Activated CD4-positive, alpha-beta T cell treated with anti-CD3 and anti-CD28 coated beads for 24 hours (primary cell): ENCODE measurements at places on chromosomes 2 and 18.

DNA sequence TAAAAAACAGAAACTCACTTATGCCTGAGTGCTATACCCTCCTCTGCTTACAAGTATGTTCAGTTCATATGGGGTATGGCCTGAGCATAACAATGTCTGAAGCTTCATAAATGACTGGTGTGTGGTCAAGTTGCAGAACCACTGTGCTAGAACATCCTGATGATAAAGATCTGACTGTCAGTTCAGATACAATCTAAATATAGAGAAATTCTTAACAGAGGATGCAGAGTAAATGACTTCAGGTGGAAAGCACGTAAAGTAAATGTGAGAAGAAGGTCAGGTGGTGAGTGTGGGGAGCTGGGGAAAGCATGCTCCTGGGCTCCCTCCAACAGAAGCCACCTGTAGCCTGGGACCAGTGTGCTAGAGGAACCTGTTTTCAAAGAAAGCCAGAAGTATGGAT is 926.2 kb downstream of the TSN start:
- DNase-seq, result no peak

DNA sequence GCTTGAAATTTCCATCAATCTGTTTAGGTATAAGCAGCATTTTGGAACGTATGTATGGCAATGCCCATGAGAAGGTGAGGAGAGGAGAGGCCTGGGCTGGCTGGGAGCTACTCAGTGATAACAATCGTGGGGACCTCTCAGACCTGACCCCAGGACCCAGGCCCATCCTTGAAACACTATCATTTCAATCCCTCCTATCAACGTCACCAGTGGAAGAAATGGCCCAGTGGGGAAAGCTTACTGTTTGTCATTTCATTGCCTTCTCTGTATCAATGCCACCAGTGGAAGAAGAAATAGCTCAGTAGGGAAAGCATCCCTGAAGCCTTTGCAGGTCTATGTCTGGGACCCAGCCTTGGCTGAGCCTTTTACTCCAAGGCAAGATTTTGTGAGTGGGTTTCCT is 44.8 kb downstream of the ASB18 start:
- DNase-seq, result no peak

DNA sequence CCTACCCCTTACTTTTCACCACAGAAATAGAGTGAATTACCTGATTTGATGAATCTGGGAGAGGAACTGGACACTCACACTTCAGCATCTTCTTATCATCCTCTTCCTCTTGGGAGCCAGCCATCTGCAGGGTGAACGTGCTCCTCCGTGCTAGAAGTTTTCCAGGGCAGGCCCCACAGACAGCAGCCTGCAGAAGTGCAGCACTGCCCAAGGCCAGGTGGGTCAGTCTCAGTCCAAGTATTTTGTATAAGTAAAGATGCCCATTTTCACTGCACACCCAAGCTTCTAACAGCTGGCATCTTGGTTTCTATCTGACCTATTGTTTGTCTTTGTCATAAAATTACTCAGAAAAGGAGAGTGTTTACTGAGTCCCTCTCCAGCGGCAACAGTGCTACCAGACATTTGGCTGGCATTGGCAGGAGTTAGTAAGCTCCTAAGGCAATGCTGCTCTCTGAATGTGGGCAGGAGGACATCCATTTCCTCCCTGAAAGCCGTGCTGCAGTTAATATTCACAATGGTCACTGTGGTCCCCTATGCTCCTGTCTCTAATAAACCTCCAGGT is 222.6 kb upstream of the CTAGE1 start:
- no peak for DNase-seq

GRCh38 chr2:178449700-178450523 is 1.1 kb downstream of the PRKRA start:
- no peak for DNase-seq

DNA sequence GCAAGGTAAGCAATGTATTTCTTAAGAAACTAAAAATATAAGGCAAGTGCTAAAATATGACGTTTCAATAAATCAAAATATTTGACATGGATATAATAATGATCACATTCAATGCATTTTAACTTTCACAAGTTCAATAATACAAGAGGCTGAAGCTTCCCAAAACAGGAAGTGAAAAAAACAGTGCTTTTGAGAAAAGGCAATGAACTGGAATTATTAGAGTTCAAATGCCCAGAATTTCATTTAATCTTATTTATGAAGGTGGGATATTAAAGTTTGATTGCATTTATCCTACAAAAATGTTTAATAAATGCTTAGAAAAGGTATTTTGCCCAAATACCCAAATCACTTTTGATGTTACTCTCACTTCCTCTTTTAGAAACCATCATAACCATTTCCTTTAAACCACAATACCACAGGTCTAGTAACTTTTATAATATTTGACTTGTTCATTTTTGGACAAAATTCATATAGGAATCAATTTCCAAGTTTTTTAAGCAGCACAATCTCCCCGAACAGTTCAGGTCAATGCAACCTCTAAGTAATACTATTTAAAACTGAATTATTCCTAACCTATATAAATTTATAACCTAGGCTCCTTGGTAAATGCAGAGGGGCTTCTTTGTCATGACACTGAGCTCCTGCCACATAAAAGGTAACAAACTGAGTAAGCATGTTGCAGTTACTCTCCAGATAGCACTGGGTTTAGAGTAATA is 2.1 kb downstream of the NCKAP1 start:
- DNase-seq, result no peak

- no peak for DNase-seq
Measured at GRCh38 chr18:74745633-74746403, 148.1 kb downstream of the ZNF407 start.

GRCh38 chr2:225030203-225030602 is 12.1 kb downstream of the DOCK10 start:
- no peak for DNase-seq

GRCh38 chr18:21261352-21261751 is 19.3 kb downstream of the GREB1L start:
- DNase-seq, result no peak

DNA sequence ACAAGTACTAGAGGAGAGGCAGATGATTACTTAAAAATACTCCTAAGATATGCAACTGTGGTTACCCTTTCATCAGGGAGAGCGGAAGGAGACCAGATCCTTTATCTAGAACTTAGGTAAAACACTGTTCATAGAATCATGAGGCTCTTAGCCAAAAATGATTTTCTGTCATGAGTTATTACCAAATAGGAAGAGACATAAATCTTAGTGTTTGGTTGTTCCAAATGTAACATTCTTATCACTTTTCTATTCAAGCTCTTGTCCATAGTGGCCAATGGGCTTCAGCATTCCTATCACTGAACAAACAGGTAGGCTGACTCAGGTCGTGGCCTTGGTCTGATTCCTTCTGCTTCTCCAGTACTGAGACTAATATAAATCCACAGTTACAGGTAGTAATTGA is 38.5 kb downstream of the RPRD1A start:
- no peak for DNase-seq

GRCh38 chr2:47021301-47022009 is 105.8 kb upstream of the MCFD2 start:
- DNase-seq, result no peak

DNA sequence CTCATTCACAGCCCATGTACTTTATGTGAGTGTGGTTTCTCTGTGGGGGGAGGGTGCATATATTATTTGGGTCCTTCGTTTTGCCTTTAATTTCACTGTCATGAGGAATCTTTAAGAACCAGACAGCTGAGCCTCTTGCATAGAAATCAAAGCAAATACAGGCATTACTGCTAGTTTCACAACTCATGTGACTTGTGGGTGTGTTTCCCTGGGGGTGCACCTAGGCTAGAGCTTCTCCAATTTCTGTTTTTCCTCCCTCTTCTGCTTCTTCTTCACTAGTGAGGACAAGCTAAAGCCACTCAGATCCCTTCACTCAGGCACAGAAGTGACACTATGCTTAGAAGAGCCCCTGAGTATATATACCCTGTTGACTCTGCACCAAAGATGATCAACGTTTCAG is 131.4 kb downstream of the ACOXL start:
- DNase-seq, result no peak

DNA sequence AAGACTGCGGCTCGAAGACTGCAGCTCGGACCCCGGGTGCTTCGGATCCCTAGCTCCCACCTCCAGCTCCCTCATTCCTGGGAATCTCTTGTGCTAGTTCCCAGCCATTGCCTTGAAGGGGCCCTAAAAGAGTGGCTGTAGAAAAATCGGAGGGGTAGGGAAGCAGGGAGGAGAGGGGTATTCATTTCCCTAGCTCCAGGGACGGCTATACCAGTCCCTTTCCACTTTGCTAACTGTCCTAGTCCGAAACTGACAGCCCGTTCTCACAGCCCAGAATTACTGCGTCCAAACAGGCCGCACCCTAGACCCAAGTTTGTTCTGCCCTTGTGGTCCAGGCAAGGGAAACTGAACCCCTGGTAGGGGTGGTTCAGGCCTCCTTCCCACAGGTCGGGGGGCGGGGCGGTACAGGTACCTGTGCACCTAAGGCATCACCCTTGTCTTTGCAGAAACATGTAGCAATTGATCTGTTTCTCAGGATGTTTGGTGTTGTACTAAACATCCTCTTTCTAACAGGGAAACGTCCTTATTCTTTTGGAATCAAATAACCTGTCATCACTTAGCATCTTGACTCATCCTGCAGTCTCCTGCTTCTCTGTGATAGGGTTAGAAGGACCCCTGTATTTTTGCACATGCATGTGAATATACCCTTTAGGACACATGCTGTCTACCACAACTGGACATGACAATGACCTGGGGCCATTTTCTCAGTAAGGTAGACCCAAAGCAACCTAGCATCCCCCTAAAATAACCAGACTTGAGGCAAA is 4.0 kb downstream of the EMX1 start:
- no peak for DNase-seq

DNA sequence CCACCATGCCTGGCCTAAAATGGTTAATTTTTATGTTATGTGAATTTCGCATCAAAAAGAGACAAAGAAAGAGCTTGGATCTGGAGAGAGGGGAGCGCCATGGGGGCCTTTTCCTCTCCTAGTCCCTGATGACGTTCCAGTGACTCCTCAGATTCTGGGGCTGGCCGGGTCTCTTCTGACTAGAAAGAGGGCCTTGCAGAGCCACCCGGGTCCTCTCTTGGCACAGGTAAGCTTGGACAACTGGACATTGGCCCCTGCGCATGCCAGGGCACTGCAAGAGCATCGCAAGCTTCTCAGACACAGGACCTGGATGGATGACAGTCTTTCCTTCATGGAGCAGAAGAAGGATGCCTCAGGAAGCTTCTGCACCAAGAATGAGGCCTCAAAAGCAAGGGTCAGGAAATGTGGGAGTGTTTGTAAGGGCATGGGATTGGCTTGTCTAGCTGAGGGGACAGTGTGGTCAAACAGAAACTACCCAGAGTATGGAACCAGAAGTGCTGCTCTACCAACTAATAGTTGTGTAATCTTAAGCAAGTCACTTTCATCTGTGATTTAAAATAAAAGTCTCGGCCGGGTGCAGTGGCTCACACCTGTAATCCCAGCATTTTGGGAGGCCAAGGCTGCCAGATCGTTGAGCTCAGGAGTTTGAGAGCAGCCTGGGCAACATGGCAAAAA is 35.2 kb downstream of the FOSL2 start:
- DNase-seq, result no peak

GRCh38 chr2:230784795-230785194 is 72.2 kb downstream of the CAB39 start:
- no peak for DNase-seq

- no peak for DNase-seq
Measured at GRCh38 chr2:215728504-215729065, 284.8 kb downstream of the MREG start.

- no peak for DNase-seq
Measured at GRCh38 chr2:196959734-196960338, 33.3 kb upstream of the PGAP1 start.

DNA sequence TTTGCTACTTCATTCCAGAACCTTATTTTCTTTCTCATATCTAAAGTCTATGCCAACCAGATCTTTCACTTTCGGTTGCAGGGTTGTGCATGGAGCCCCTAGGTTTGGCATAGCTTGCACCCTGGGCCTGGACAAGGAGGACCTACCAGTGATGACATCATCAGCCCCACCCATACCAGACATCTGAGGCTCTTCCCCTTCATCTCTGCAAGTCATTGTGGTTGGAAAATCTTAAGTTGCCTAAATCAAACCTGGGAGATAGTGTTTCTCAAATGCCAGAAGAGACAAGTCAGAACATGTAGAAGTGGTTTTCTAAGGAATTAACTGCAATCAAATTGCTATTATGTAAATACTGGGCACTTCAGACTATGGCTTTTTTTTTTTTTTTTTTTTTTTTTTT is 363.3 kb downstream of the ZNF516 start:
- no peak for DNase-seq

- no peak for DNase-seq
Measured at GRCh38 chr2:55883829-55884228, 39.8 kb downstream of the EFEMP1 start.

GRCh38 chr2:39264733-39265132 is 21.0 kb upstream of the CDKL4 start:
- no peak for DNase-seq

GRCh38 chr2:191679818-191680600 is 2.1 kb downstream of the NABP1 start:
- no peak for DNase-seq

GRCh38 chr2:241491549-241492173 is 16.7 kb downstream of the STK25 start:
- no peak for DNase-seq

DNA sequence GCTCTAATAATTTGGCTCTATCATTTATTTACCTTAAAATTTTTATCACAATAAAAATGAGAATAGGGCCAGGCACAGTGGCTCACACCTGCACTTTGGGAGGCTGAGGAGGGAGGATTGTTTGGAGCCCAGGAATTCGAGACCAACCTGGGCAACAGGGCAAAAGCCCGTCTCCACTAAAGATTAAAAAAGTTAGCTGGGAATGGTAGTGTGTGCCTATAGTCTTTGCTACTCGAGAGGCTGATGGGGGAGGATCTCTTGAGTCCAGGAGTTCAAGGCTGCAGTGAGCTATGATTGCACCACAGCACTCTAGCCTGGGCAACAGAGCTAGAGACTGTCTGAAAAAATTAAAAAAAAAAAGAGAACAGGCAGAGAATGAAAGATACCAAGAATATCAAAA is 5.7 kb downstream of the MPHOSPH10 start:
- DNase-seq, result no peak

- DNase-seq, result no peak
Measured at GRCh38 chr2:22076454-22076853, 952.7 kb downstream of the TDRD15 start.

- no peak for DNase-seq
Measured at GRCh38 chr18:32803568-32803967, 30.7 kb upstream of the KLHL14 start.

GRCh38 chr2:24247592-24247991 is 72.7 kb downstream of the FAM228A start:
- no peak for DNase-seq

- no peak for DNase-seq
Measured at GRCh38 chr18:9536354-9537152, 61.2 kb downstream of the RALBP1 start.

GRCh38 chr2:45895241-45895861 is 243.9 kb downstream of the PRKCE start:
- no peak for DNase-seq

- no peak for DNase-seq
Measured at GRCh38 chr2:37851428-37851827, 73.7 kb upstream of the RMDN2 start.
